Vagina (tissue), 2 donors: ENCODE measurements at places on chromosomes 2 and 18. TPM values are rescaled to one million over a fixed set of nuclear protein-coding genes. Genes with fewer than 3 reads are reported as not detected.

- DNase-seq: no peak
These were observed 159.3 kb upstream of the SALL3 start for GRCh38 chr18:78820161-78820834.

GRCh38 chr2:196481324-196481697 is 158.2 kb upstream of the CCDC150 start:
- no peak for DNase-seq

DNA sequence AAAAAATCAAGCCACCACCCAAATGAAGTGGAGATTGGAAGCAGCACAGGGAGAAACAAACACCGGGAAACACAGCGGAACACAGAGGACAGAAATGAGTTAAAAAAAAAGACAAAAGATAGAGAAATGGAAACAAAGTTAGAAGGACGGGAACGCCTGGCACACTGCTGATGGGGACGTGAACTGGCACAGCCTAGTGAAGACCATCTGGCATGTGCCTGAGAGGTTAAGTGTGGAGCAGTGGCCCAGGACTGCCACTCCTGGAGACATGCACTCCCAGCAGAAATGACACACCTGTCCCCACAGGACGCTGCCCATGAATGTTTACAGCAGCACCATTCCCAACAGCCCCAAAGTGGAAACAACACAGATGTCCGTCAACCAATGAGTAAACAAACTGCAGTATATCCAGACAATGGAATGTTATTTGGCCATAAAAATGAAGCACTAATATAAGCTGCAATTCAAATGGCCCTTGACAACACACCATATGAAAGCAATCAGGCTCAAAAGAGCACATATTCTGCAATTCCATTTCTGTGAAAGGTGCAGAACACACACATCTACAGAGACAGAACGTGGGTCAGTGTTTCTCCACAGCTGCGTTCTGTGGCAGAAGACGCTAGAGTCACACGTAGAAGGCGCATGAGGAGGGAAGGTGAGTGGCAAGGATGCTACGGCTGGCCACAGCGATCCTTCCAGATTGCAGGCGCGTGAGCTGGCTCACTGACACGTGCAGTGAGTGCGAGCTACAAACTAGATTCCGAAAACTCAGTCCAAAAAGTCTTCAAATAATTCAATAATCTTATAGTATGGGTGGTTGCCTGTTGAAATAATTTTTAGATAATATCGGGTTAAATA is 24.6 kb downstream of the THAP4 start:
- DNase-seq: no peak

DNA sequence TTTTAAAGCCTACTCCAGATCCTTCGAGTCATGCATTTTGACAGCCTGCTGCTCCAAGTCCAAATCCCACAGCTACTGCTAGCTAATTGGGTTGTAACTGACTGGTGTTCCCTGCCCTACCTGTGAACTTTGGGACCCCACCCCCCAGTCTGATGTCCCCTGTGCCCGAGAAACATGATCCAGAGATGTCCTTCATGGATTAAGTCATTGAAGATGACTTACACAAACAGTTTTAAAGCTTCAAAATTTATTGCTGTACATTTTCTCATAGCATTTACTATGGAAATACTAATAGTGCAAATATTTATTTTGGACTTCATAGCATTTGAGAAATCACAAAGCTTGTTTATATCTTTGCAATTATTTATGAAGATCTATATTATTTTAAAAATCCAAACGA is 73.1 kb downstream of the MBD2 start:
- DNase-seq: no peak

DNA sequence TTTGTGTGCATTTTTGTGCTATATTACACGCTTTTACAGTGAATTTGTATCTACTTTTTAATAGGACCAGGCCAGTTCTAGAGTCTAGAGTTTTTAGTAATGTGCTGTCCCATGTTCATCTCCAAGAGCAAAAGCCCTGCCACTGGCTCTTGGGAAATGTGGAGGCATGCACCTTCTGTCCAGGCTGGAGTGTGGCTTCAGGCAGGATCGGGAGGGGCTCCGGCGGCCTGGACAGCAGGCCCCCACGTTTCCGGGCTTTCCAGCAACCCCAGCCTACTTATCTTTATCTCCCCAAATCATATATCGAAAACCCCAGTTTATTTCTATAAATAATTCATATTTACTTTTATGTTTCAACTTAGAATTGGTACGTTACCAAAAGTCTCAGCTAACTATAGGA is 78.2 kb downstream of the SNTG2 start:
- no peak for DNase-seq

GTF2A1L gene
- total RNA-seq: 12.8 TPM
